ENCODE measurements at places on chromosomes 4 and X.

- DNase-seq, result no peak
Measured at GRCh38 chrX:150052226-150052625, 113.9 kb upstream of the EOLA2 start.

- no peak for DNase-seq
Measured at GRCh38 chrX:12910423-12911121, 4.2 kb downstream of the TLR8 start.

DNA sequence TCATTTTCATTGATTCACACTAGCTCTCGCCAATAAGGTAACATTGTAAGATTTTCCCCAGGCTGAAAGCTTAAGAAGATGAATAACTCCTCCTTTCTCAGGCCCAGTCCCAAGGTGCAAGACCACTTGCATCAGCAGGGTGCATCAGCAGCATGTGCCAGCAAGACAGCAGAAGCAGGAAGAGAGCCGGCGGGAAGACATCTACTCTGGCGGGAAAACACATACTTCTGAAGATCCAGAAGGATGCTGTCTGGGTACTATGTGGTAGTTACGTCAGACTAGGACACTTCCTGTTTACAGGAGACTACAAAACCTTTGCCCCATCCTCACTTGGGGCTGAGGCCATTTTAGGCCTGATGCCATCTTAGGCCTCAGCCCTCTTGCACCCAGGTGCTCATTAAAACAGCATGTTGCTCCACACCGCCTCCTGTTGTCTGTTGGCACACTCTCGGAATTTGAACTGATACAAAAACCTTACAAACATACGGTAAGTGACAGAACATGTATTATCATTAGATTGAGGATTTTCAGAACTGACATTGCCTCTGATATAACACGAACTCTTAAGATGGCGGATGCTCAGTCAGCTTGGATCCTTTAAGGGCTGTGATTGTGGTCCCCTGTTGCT lies 886.5 kb upstream of the EPHA5 start:
- no peak for DNase-seq

DNA sequence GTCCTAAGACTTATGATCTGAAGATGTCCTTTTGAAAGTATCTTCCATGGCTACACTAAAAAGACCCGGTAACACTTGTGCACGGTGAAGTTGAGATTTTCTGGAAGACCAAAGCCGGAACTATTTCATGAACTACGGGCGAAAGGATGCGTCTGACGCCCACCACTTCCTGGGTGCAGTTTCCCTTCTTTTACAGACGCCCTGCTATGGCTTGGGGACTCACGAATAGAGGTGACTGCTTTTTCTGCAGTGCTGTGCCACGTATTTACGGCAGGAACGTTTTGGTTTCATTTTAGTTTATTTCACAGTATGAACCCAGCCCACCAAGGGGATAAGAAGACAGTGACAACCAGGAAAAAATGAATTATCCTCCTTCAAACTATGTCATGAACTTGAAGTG lies 180.4 kb downstream of the AFAP1 start:
- DNase-seq, result no peak

GRCh38 chr4:112979881-112980421 lies 69.5 kb upstream of the ANK2 start:
- no peak for DNase-seq

DNA sequence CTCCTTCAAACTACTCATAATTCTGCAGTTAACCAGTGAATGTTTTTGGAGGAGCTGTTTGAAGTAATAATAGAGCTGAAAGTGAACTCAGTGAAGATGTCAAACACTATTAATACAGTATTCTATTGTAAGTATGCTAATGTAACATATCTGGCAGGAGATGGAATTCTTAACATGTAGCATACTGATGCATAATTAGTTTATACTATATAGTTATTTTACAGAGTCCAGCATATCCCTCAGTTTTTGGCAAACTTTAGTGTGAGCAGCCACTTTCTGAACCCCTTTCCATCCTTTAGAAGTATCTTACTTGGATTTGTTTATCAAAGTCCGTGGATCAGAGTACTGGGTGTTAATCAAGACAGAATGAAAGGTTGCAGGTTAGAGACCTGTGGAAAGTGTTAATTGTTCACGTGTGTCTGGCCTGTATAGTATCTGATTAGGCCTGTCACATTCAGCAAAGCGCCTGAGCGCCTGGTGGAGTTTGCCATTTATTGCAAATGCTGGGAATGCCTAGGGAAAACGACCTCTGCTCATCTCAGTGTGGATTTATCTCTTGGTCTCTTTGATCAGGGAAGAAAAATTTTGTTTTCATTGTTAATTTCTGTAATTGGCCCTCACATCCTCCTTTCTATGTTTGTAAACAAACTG lies 251.7 kb upstream of the MAD2L1 start:
- DNase-seq, result no peak

GRCh38 chrX:1491851-1492349 lies 39.2 kb upstream of the ASMTL start:
- no peak for DNase-seq

- no peak for DNase-seq
Measured at GRCh38 chr4:98518559-98519267, 139.7 kb downstream of the TSPAN5 start.

- DNase-seq, result no peak
Measured at GRCh38 chrX:45274576-45274975, 73.9 kb upstream of the DIPK2B start.

- no peak for DNase-seq
Measured at GRCh38 chr4:53101191-53101581, 239.1 kb downstream of the RASL11B start.

GRCh38 chrX:123291623-123292022 lies 107.5 kb downstream of the GRIA3 start:
- DNase-seq, result no peak

GRCh38 chr4:7557456-7557855 lies 122.7 kb upstream of the PSAPL1 start:
- DNase-seq, result peak; percentile 27

- DNase-seq, result no peak
Measured at GRCh38 chrX:29617276-29617675, 598.1 kb upstream of the MAGEB2 start.

GRCh38 chr4:180434131-180434895 lies 1808.9 kb upstream of the TENM3 start:
- DNase-seq, result no peak

- DNase-seq, result no peak
Measured at GRCh38 chr4:37968747-37969146, 8.5 kb downstream of the PTTG2 start.

DNA sequence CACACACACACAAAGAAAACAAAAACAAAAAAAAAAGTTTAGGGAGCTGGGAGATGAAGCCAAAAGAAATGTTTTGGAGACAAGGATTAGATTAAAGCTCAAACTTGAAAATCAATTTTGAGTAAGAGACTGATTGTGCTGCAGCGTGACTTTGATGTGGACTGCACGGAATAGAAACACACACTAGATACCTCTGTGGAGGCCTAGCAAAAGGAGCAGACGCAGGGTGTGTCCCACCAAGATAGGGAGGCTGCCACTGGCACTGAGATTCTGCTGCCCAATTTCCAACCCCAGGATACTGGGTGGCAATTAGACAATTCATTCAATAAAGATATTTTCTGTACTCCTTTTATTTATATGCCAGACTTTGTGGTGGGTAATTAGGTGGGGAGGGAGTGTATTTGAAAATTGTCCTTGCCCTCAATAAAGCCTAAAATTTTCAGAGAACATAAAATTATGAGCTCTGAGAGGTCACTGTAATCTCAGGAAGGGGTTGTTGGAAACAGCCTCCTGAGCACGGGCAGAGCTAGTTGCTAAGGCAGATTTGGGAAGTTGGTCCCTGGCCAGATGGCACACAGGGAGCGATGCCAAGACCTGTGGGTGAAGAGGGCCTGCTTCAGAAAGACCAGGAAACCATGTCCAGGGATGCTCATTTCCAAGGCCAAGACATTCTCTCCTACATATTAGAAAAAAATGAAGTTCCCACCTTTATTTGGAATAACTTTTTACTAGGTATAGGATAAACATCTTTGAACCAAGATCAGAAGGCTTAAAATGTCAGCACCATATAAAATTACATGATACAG lies 1.9 kb upstream of the PPP3CA start:
- no peak for DNase-seq

Measured in AG04450 (cell line).